HepG2 (cell line): ENCODE measurements at places on chromosomes 1 and 21. TPM values are rescaled to one million over a fixed set of nuclear protein-coding genes. Genes with fewer than 3 reads are reported as not detected.

The NUP210L gene
- not detected in 2 replicates for total RNA-seq

The CAPN8 gene
- 0.20 TPM in 1 of 2 replicates, not detected in the other for total RNA-seq

The SHISA4 gene
- 0.24 and 0.51 TPM in 2 replicates for total RNA-seq

The CHODL gene
- not detected in 2 replicates for total RNA-seq

DNA sequence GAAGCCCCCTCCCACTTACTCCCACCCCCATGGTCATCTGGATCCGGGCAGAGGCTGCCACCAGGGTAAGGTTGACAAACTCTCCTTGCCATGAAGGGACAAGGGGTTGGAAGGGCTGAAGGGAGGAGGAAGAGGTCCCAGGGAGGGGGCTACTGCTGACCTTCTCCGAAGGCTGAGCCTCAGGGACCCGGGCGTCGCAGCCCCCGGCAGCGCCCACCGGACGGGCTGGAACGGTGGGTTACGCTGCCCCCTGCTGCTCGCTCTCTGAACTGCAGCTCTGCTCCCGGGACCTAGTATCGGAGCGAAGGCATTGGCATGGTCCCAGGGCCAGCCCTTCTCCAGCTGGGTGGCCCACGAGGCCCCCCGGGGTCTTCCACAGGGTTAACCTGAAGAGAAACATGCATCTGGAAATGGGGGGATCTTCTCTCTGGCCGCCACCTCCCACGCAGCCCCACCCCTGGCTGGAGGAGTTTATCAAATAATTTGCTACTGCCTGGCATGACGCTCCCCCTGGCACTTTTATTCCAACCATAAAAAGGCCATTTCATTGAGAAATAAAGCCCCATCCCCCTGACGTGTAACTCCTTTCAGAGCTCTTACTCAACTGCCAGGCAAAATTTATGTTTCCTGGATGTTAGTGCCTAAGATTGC is 70.4 kb upstream of the TARDBP start:
- DNase-seq = no peak
- no peaks in the 10 kb centered on the region for H3K36me3 ChIP-seq
- H3K4me1 ChIP-seq = peaks cover 65% of the 10 kb centered on the region
- no peak overlapping the region for H3K27ac ChIP-seq
- H3K4me3 ChIP-seq = peak overlapping the region; percentile 36; the same call in 1 of the 2 replicates
- peaks cover 1% of the 10 kb centered on the region; the same call in 1 of the 2 replicates for H3K27me3 ChIP-seq

GRCh38 chr1:80218112-80218511 is 1211.6 kb upstream of the ADGRL4 start:
- H3K36me3 ChIP-seq = no peaks in the 10 kb centered on the region
- H3K27me3 ChIP-seq = no peaks in the 10 kb centered on the region
- H3K4me1 ChIP-seq = no peaks in the 10 kb centered on the region
- H3K27ac ChIP-seq = no peak overlapping the region

DNA sequence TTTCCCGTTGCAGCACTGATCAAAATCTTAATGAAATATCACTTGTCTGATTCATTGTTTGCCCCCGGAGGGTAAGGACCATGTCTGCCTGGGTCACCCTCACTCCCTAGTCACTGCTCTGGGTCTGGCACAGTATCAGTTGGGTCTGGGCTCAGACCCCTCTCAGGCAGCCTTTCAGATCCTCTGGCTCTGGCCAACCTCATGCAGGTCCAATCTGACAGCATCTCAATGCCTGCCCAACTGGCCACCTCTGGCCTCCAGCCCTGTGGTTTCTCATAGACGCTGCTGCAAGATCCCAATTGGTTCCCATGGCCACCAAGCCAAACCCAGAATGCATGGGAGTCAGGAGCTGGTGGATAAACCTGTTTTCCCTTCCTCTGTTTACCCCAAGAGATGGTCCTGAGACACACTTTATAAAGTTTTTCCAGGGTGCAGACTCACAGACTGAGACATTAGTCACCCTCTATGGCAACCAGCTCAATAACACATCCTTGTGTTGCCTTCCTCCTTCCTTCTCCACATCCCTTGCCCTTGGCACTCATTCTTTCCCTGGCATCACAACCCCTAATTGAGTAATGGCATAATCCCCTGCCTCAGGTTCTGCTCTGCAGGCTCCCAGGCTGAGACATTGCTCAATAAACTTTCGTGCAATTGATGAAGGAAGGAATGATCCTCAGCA is 199.2 kb downstream of the GRIK3 start:
- peaks cover 26% of the 10 kb centered on the region; the same call in 2 of the 3 replicates for H3K27me3 ChIP-seq
- no peak for DNase-seq
- H3K4me1 ChIP-seq = no peaks in the 10 kb centered on the region
- H3K27ac ChIP-seq = no peak overlapping the region
- H3K4me3 ChIP-seq = no peak overlapping the region

DNA sequence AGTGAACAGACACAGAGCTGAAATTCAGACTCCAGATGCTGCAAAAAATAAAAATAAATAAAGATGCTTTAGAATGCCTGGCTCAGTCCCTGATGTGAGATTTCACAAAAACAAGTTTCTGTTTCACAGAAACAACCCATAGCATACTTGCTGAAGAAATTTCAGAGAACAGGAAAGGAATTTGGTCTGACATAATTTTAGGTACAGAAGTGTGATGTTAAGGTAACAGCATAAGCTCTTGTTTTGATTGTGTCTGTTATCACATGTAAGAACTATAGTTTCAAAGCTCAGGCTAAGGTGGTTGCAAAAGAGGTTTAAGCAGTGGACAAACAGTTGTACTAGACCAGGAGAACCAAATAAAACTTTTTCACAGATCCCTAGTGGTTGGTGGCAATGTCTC is 152.1 kb downstream of the PTGER3 start:
- H3K36me3 ChIP-seq = no peaks in the 10 kb centered on the region
- no peaks in the 10 kb centered on the region for H3K4me1 ChIP-seq
- no peak for DNase-seq
- H3K4me3 ChIP-seq = no peak overlapping the region
- no peaks in the 10 kb centered on the region for H3K27me3 ChIP-seq
